ENCODE measurements at places on chromosomes 5 and 9.
A peak's percentile ranks its signal among the peaks of the same experiment; 100 is the strongest.

- DNase-seq: no peak
Observed at GRCh38 chr5:143409926-143410325, 6.4 kb upstream of the NR3C1 start.

DNA sequence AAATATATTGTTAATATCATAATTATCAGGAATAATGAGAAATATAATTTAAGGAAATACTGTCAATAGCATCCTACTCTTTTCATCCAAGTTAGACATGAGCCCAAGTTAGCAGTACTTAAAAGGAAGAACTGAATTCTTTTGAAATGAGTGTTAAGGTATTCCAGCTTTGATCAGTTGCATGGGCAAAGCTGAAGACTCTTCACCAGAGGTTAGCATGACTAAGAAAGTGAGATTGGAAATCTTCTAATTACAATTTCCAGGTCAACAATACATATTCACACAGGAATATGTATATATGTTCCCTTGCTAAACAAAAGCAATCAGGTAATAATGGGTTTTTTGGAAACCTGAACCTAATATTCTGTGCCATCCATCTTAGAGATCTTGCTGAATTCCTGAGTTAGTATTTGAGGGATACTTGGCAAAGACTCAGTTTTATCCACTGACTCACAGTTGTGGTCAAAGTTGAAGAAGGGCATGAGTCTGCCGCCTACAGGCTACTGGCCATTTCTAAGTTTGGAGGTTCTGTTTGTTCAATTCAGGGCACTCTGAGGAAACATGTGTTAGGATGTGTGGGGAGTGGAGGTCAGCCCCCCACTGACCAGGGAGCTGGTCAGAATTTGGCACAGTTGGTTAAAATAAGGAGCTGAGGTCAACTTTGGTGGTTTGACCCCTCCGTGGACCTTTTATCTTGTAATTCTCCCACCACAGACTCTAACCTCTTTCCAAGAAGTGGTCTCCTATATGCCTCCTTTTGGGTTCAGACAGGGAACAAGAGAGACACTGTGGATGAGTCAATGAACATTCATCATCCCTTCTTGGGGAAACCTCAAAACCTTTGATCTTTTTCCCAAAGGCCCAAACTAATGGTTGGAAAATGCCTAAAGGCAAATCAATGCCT, 118.3 kb downstream of the PIK3R1 start:
- peak; percentile 87 for DNase-seq

- DNase-seq: no peak
Observed at GRCh38 chr9:114281473-114282103, 41.3 kb upstream of the ORM1 start.

DNA sequence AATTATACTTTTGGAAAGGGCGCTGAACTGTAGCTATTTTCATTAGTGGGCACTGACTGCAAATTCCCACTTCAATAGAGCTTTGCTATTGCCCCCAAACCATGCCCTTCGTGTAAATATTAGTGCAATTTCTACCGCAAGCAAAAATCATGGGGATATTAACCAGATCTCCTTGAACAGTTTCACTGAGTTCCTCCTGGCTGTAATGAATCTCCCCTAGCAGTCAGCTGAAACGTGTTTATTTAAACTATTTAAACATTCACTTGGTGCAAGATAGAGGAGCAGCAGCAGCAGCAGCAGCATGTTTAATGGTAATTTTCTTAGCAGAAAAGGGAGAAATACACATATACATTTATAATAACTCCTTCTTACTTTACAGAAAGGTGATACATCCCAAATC, 54.4 kb downstream of the ARRDC3 start:
- no peak for DNase-seq

DNA sequence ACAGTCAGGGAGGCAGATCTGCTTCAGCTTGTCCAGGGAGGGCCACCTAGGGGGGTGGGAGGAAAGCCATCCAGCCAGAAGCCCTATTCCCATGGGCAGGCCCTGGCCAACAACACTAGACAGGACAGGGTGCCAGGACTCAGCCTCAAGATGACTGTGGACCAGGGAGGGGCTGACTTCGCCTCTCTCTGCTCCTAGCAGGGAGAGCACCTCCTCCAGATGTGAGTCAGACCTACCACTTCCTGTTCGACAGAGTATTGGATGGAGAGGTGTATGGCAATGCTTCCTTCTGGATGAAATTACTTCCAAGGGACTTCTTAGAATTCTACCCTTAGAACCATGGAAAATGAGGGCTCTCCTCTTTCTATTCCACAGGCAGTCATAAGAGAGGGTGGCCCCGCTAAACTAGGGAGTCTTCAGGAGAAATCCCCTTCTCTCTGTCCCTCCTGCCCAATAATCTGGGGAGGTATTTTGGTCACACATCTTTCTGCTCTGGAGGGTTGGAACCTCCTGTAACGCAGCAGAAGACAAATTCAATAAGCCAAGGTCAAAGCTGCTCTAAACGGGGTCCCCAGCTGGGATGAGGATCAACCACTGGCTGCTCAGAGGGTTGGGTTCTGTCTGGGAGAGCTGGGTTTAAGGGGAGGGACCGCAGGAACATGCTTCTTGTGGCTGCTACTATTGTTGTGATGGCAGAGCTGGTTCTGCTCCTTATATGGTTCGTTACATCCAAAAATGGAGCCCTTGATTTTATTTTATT, 23.2 kb upstream of the RCL1 start:
- DNase-seq: no peak

DNA sequence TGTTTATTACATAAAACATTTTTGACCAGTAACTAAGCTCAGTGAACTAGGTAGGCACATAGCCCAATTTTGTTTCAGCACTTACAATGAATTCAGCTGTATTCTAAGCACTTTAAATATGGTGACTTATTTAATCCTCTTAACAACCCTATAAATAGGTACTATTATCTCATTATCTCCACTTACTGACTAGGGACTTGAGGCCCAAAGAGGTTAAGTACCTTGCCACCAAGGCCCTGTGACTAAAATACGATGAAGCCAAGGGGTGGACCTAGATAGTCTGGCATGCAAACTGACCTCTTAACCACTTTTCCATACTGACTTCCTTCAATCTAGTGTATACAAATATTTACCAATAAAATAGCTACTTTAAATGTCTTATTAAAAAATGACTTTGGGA, 266.4 kb downstream of the ZNF608 start:
- no peak for DNase-seq

GRCh38 chr5:78495800-78496199, 135.4 kb downstream of the SCAMP1 start:
- DNase-seq: no peak

- peak; percentile 64 for DNase-seq
Observed at GRCh38 chr5:91016954-91017700, 366.0 kb downstream of the ARRDC3 start.

DNA sequence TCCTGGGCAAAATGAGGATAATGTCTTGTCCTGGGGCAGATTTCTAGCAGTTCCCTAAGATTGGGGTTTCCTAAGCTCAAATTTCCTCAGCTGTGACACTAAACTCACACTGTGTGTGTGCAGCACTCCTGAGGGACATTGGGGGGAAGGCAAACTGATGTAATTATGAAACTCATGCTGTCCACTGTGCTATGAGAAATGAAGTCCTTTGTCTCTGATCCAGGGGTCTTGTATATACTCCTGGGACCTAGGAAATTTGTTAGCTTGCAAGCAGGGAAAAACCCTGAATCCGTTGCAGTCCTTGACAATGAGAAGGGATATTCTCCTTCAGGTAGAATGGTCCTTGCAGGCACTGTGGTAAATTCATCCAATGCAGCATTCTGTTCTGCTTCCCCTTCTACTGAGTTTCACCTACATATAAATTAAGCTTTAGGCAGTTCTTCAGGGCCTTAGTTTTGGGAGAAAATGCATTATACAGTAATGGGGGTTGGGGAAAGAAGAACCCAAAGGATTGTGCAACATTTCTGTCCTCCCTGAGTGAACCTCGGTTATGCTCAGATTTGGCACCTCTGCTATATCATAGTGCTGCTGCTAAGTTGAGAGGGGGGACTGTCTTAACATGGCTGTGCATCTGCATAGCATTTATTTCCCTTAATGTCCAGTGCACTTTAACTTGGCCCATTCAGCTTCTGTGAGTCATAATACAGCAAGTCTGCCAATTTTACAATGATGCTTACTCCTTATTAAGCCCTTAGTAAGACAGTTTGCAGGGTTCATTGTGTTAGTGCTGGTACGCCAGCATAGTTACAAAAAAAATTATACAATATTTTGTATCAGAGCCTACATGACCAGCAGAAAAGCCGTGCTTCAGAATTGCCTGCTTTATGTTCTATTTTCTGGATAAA, 80.2 kb downstream of the PJA2 start:
- peak; percentile 21 for DNase-seq

All from RWPE1 (cell line).